A549 (cell line): ENCODE measurements at places on chromosomes 16 and 17.

DNA sequence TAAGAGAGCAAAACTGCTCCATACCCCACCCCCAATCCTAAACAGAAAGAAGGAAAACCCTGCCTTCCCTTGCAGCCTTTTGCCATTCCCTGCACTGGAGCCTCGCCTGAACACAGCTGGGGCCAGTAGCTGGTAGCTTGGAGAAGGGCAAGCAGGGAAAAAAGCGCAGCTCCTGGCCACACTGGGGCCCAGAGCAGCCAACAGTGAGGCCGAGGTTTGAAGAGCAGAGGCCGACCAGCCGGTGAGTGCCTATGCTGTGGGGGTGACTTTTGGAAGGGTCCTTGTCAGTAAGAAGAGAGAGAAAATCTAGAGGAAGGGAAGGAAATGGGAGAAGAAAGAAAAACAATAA is 3.2 kb upstream of the HOXB9 start:
- DNase-seq, result no peak

DNA sequence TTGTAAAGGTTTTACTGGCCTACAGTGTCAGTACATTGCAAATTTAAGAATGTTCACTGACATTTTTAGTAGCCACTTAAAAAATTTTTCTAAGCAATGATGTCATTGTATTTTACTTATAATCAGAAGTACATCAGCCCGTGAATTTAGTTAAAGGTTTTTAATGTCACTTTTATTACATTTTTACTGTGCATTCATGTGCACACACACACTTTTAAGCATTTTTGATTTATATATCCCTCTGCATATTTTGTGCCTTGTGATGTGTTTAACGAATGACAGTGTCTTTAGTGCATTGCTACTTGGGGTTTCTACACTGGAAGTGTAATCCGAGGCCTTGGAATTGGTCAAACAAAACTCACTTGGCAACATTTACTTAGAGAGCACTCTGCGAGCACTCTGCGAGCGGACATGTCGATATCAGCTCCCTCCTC is 190.4 kb downstream of the WWOX start:
- no peak for DNase-seq

- DNase-seq, result no peak
Measured at GRCh38 chr17:62679866-62680377, 52.5 kb downstream of the MRC2 start.

DNA sequence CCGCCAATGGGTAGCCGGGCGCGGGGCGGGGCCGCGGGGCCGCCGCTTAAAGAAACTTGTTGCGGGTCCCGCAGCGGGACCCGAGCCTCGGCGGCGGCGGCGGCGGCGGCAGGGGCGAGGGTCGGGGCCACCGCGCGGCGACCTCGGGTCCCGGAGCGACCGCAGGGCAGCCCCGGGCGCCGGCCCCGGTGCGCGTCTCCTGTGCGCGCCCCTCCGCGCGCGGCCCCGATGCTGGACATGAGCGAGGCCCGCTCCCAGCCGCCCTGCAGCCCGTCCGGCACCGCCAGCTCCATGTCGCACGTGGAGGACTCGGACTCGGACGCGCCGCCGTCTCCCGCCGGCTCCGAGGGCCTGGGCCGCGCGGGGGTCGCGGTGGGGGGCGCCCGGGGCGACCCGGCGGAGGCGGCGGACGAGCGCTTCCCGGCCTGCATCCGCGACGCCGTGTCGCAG is at the start of gene SOX8:
SOX8 (plus strand) TSS at position 76 of the 450 bp plus-strand sequence; CDS start at position 229, 153 bp downstream.
- DNase-seq, result no peak

DNA sequence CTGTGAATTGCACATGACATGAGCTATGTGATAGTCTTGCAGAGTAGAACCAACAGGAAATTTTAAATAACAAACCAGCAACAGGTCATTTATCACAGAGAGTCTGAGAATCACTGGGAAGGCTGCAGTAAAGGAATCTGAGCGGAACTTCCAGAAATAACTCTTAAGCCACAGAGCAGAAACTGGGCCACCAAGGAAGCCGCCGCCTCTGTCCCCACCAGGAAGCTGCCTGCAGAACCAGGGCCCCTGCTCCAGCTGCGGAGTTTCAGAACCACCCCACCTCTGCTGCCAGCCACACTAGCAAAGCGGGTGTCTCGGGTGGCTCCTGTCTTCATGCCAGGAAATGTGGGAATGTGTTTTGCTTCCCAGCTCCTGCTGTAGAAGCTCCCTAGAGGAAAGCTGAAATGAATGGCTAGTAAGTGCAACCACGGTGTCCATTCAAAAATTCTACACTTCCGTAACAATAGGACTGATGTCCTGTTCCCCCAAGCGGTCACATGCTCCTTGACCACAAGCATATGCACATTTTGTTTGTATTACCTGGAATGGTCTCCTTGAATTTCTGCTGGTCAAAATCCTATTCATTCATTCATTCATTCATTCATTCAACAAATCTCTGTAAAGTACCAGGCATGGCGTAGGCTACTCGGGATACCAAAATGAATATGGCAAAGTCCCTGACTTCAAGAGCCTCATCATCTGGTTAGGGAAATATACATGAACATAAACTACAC is 7.7 kb upstream of the ITPRIPL2 start:
- no peak for DNase-seq

GRCh38 chr16:29808219-29808900 is 2.0 kb downstream of the MAZ start:
- DNase-seq, result no peak

GRCh38 chr17:57484826-57485565 is 228.7 kb downstream of the MSI2 start:
- no peak for DNase-seq

DNA sequence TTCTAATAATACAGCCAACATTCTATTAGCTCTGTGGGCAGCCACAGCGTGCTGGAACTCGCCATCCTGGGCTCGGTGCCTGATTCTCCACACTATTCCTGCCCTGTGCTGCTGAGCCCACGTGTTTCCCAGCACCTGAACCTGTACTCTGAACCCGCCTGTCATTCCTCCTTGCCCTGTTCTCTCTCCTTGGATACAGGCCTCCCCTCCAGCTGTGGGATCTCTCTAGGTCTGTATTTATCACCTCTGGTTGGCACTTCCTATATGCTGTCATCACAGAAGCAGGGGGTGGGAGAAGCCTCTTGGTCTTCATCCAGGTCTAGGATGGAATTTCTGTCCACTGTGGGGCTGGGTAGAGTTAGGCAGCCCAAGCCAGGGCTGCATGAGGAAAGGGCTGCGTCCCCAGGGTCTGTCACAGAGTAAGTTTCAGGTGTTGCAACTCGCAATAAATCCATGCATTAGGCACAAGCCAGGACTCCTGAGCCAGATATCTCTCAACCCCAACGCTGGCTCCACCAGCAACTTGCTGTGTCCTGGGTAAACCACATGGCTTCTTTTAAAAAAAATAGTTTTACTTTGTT is 56.0 kb downstream of the ABAT start:
- DNase-seq, result no peak

DNA sequence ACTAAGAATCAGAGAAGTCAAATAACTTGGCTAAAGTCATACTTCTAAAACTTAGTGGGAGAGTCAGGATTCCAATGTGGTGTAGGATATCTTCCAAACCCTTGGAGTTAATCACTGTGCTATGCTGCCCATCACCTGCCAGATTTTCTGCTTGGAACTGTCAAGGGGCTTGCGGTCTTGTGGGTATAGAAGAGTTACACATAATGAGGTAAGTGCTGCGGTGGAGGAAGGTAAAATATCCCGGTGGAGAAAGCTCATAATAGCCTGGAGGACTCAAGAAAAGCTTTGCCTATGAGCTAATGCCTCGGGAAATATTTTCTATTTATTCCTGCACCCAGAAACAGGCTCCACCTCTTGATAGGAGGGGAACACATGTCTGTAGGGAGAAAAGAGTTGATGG is 195.6 kb downstream of the UTP18 start:
- DNase-seq, result no peak

DNA sequence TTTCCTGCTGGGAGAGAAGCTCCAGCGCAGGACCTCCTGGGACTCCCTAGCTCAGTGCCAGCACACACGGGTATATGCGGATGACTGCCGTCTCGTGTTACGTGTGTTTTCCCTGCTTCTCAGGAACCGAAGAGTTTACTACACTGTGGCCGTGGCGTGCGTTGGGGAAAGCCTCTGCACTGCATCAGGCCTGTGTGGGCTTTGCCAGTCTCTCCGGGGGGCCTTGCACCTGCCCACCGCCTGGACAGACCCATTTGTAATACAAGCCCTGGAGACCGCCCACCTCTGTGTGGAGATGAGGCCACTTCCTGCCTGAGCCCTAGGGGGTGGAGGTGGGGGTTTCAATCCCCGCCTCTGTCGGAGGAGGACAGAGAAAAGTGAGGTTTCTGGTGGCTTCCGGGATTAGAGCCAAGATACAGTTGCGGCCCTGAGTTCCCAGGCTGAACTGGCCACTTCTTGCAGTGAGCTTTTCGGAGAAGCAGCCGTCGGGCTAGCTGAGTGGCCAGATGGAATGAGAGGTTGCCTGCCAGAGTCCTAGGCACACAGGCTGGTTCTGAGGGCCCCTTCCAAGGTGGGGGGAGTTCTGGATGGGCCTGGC is 43.4 kb upstream of the GSE1 start:
- DNase-seq, result no peak

GRCh38 chr17:40535924-40536294 is 29.4 kb downstream of the CCR7 start:
- DNase-seq, result no peak

GRCh38 chr17:28985950-28986713 is 19.7 kb downstream of the SEZ6 start:
- no peak for DNase-seq

- no peak for DNase-seq
Measured at GRCh38 chr17:28551421-28552175, 826 bp downstream of the UNC119 start.

DNA sequence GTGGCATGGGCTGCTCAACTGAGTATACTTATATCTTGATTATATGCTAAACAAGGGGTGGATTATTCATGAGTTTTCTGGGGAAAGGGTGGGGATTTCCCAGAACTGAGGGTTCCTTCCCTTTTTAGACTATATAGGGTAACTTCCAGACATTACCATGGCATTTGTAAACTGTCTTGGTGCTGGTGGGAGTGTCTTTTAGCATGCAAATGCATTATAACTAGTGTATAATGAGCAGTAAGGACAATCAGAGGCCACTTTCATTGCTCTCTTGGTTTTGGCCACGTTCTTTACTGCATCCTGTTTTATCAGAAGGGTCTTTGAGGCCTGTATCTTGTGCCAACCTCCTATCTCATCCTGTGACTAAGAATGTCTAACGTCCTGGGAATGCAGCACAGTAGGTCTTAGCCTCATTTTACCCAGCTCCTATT is 12.0 kb downstream of the PRR11 start:
- no peak for DNase-seq

DNA sequence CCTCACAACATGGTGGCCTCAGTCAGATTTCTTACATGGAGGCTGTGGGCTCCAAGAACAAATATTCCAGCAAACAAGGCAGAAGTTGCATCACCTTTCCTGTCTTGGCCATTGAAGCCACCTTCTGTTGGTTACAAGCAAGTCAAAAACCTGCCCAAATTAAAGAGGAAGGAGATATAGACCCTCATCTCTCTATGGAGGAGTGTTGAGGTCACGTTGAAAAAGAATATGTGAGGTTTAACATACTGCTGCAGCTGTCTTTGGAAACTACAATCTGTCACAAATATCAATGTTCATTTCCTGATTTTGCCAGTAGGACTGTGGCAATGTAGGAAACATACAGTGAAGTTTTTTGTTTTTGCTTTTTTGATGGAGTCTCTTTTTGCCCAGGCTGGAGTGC is 211.4 kb downstream of the COPRS start:
- DNase-seq, result no peak

DNA sequence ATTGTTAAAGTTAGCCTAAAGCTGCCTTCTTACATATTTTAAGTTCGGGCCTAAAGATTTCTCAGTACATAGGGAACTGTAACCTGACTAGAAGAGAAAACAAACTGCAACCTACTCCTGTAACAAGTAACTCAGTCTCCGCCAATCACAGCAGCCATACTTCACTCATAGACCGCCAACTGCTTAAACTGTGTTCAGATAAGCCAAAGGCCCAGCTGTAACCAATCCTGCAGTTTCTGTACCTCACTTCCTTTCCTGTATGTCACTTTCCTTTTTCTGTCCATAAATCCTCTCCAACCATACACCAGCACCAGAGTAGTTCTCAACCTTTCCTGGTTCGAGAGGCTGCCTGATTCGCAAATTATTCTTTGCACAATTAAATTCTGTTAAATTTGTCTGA is 41.5 kb downstream of the GLG1 start:
- DNase-seq, result no peak

DNA sequence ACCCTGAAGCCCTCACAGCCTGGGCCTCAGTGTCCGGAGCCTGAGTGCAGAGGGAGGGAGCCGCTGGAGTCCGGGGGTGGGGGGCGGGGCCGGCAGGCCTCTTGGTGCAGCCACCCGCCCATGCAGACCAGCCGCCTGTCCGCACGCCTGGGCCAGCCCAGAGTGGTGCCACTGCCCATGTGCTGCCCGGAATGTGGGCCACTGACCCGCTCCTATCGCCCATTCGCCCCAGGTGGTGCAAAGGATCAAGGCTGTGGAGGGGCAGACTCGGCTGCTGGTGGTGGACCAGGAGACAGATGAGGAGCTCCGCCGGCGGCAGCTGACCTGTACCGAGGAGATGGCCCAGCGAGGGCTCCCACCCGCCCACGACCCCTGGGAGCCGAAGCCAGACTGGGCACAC is 2.6 kb downstream of the NHERF2 start:
- no peak for DNase-seq

GRCh38 chr16:64351121-64351520 is 770.7 kb downstream of the CDH11 start:
- DNase-seq, result no peak

DNA sequence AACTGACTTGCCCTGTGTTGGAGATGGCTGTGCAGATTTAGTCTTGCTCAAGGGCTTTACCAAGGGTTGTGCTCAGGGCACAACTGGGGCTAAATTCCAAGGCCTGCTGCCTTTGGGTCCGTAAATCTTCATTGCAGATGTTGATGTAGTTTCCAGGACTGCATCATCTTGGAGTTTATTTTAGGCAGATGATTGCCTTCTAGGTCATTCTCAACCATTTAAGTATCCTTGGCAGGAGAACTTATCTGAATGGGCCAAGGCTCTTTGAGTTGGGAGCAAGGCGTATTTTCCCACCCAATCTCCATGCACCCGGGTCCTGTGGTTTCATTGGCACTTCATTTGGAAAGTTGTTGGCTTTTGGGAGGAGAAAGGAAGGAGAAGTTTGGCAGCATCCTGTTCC is 200.3 kb downstream of the MSI2 start:
- no peak for DNase-seq

- DNase-seq, result no peak
Measured at GRCh38 chr16:14368399-14368798, 261.7 kb downstream of the PARN start.

DNA sequence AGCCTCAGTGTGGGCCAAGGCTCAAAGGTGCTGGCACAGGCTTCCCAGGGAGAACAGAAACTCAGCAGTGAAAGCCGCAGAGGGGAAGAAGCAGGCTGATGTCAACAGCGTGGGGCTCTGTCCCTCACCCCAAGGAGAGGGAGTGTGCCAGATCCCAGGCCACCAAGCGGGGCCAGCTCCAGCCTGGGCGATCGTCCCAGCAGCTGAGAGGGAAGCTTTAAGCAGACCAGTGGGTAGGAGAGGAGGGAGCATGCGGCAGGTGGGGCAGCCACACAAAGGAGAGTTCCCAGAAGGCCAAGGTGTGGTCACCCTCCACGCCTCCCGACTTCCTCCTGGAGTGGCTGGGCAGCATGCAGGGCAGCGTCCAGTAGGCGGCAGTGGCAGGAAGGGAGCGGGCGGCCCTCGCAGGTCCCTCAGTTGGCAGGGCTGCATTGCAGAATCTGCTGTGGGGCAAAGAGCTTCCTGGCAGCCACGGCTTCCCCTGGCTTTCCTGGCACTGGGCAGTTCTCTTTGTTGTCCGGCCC is 6.0 kb downstream of the SYNGR2 start:
- peak; percentile 56 for DNase-seq

- no peak for DNase-seq
Measured at GRCh38 chr16:782766-783403, 5.3 kb downstream of the RPUSD1 start.
